ENCODE measurements at places on chromosomes 6 and 20. TPM values are rescaled to one million over a fixed set of nuclear protein-coding genes. Genes with fewer than 3 reads are reported as not detected.
A peak's percentile ranks its signal among the peaks of the same experiment; 100 is the strongest.

The DEF6 gene
- 195 TPM for total RNA-seq

The SLC22A16 gene
- total RNA-seq, result not detected

The GJA10 gene
- total RNA-seq, result not detected

The EYS gene
- not detected for total RNA-seq

The DLL1 gene
- total RNA-seq, result 12.3 TPM

The KHDC1L gene
- not detected for total RNA-seq

The ADTRP gene
- total RNA-seq, result 0.68 TPM

The HLA-DQB2 gene
- not detected for total RNA-seq

- no peak for DNase-seq
- peak overlapping the region; percentile 40 for H3K27ac ChIP-seq
- no peaks in the 10 kb centered on the region for H3K27me3 ChIP-seq
These were observed 55.8 kb upstream of the TAGAP start for GRCh38 chr6:159100395-159101182.

- H3K4me1 ChIP-seq, result no peaks in the 10 kb centered on the region
- no peaks in the 10 kb centered on the region for H3K36me3 ChIP-seq
- H3K27me3 ChIP-seq, result no peaks in the 10 kb centered on the region
- no peak overlapping the region for H3K4me3 ChIP-seq
These were observed 84.9 kb downstream of the THBS2 start for GRCh38 chr6:169168706-169169105.

DNA sequence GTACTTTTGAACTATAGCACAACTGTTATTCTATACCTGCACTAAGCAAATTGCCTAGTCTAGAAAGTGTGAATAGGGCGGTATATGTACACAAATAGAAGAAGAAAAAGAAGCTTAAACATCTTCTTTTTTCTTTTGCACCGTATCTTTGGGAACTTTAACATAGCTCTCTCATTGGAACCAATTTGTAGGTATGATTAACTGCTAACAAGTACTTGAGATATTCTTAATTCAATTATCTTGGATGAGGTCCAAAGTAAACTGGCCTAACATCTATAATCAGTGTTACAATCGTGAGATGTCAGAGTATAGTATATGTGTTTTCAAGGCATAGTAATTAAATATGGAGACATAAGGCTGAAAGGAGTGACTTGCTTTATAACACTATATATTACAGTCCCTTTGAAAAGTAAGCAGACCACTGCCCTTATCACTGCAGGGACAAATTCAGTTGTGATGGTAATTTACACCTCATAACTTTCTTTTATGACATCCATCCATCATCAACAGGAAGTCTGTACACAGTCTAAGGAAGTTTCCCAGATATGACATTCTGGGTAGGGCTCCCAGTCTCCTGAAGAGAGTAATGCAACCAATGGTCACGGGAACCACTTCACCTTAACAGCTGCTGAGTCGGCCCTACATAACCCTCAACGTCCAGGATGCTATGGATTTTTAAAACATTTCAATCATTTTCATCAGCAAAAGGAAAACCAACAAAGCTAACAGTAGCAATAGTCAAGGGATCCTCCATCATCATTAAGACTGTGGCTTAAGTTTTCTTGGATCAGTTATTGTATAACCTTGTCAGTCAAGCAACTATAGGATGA, 37.6 kb downstream of the NKAIN2 start:
- H3K27ac ChIP-seq, result no peak overlapping the region
- H3K4me1 ChIP-seq, result no peaks in the 10 kb centered on the region
- no peak for DNase-seq
- no peak overlapping the region for H3K4me3 ChIP-seq

- no peaks in the 10 kb centered on the region for H3K36me3 ChIP-seq
- peaks cover 5% of the 10 kb centered on the region for H3K27me3 ChIP-seq
- peak; percentile 26 for DNase-seq
- no peak overlapping the region for H3K27ac ChIP-seq
- H3K4me1 ChIP-seq, result peaks cover 18% of the 10 kb centered on the region
These were observed 216.8 kb upstream of the DTNBP1 start for GRCh38 chr6:15879371-15880261.

DNA sequence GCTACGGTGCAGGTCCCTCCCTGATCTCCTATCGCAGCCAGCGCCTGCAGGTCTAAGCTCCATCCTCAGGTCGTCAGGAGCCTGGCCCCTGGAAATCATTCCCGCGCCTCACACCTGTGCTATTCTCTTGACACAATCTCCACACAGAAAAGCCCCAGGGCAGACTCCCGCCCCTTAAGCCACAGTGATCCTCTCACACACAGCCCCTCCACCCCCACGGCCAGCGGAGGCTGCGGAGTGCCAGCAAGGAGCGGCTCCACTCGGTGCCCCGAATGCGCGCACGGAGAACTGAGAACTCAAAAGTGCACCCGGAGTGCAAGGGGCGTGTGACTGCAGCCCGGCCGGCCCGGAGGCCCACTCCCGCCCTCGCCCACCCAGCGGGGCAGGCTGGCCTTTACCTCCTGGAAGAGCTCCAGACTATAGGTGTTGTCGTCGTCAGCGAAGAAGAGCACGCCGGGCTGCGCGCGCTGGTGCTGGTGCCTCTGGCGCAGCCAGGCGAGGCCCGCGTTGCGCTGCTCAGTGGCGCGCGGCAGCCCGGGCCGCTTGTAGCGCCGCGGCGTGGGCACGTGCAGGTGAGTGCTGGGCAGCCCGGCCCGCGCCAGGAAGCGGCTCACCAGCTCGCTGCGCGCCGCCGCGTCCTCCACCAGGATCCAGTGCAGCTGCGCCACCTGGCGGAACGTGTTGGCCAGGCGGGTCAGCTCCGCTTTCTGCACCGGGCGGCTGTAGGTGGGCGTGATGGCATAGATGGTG, 1.2 kb downstream of the B3GAT2 start:
- H3K4me1 ChIP-seq, result peaks cover 15% of the 10 kb centered on the region
- H3K36me3 ChIP-seq, result no peaks in the 10 kb centered on the region
- H3K4me3 ChIP-seq, result peak overlapping the region; percentile 70

DNA sequence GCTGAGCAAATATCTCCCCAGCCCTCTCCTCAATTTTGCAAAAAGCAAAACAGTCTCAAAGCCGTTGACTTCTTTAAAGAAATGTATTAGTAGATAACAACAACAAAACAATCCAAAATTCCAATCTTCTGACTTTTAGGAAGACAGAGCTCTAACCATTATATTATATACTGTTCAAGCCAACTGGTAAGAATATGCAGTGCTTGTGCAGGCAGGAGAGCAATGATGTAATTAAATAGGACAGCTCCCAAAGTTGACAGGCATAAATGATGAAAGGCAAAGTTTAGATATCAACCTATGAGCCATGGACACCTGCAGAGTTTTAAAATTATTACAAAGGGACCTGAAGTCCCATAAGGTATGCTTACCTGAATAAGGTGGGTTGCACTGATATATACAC, 16.6 kb upstream of the CEP85L start:
- peaks cover 42% of the 10 kb centered on the region for H3K4me1 ChIP-seq
- H3K36me3 ChIP-seq, result peaks cover 28% of the 10 kb centered on the region
- no peaks in the 10 kb centered on the region for H3K27me3 ChIP-seq

GRCh38 chr20:45823949-45824835, 2.9 kb downstream of the TNNC2 start:
- H3K4me1 ChIP-seq, result peaks cover 18% of the 10 kb centered on the region
- peaks cover 26% of the 10 kb centered on the region for H3K27me3 ChIP-seq
- H3K36me3 ChIP-seq, result peaks cover 2% of the 10 kb centered on the region
- peak; percentile 63 for DNase-seq
- no peak overlapping the region for H3K27ac ChIP-seq

DNA sequence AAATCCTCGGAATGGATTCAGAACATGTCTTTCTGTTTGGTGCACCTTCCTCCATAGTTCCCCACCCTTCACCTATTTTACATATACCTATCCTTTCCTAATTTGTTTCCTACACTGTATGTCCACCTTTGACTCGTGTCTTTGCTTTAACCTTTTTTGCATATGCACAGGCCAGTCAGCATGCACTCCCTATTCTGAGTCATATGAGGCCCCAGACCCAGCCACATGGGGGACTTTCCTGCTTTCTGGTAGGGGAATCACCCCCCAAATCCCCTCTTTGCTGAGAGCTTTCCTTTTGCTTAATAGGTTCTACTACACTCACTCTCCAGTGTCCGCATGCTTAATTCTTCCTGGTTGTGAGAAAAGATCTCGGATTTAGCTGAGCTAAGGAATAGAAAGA, 393.8 kb upstream of the IMPG1 start:
- H3K4me3 ChIP-seq, result no peak overlapping the region
- no peak for DNase-seq
- no peaks in the 10 kb centered on the region for H3K4me1 ChIP-seq
- no peaks in the 10 kb centered on the region for H3K27me3 ChIP-seq

DNA sequence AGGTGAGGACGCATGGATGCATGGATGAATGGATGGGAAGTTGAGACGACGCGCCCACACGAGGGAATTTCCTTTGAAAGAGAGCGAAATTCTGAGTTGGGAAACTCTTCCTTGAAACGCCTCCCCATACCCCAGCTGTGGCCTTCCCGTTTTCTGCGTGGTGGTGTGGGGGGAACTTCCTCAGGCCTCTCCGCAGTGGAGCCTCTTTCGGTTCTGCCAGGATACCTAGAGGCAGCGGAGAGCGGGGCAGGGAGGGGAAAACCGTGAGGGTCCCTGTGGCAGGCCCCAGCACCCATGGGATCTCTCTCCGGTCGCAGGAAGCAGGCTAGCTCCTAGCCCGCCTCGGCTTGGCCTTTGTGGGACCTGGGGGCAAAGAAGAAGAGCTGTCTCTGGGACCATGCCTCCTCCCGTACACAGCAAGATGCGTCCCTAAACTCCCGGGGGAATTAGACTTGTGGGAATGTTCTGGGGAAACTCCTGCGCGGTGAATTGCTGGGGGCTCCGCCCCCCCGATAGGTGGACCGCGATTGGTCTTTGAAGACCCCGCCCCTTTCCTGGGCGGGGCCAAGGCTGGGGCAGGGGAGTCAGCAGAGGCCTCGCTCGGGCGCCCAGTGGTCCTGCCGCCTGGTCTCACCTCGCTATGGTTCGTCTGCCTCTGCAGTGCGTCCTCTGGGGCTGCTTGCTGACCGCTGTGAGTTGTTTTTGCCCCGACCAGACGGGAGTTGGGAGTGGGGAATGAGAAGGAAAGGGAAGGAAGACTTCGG, at the start of gene CD40:
Gene CD40, plus strand, starts transcription at position 611 of the 764 bp plus-strand sequence. Its CDS starts 30 bp downstream, at position 641.
- H3K4me1 ChIP-seq, result peaks cover 17% of the 10 kb centered on the region
- DNase-seq, result peak; percentile 58
- peak within 1 kb of the TSS; percentile 79 for H3K4me3 ChIP-seq
- H3K27me3 ChIP-seq, result peaks cover 26% of the 10 kb centered on the region

DNA sequence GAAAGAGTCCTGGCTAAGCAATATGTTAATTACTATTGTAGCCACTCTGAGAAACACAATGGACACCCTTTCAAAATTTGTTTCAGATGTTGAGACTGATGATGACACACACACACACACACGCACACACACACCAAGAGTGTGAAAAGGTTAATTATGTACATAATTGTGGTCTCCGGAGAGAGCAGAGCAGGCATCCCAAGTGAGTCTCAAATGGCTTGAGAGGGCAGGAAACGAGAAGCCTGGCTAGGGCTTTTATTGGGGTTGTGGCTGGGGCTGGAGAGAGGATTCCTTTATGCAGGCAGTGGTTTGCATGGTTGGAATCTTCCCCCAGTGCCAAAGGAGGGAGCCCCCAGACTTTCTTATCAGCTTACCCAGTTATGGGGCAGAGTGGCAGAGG, 38.2 kb upstream of the NKX2-4 start:
- H3K27ac ChIP-seq, result no peak overlapping the region
- H3K4me3 ChIP-seq, result no peak overlapping the region
- no peak for DNase-seq
- H3K4me1 ChIP-seq, result no peaks in the 10 kb centered on the region
- H3K36me3 ChIP-seq, result no peaks in the 10 kb centered on the region

- no peaks in the 10 kb centered on the region for H3K27me3 ChIP-seq
- peaks cover 3% of the 10 kb centered on the region for H3K4me1 ChIP-seq
- H3K36me3 ChIP-seq, result peaks cover 63% of the 10 kb centered on the region
- H3K4me3 ChIP-seq, result no peak overlapping the region
These were observed 10.8 kb downstream of the CTSZ start for GRCh38 chr20:58996226-58996611.

GRCh38 chr6:80771941-80772340, 665.5 kb downstream of the BCKDHB start:
- H3K36me3 ChIP-seq, result no peaks in the 10 kb centered on the region
- no peak overlapping the region for H3K4me3 ChIP-seq
- H3K27me3 ChIP-seq, result no peaks in the 10 kb centered on the region
- H3K27ac ChIP-seq, result no peak overlapping the region
- no peak for DNase-seq

GRCh38 chr20:60428651-60429050, 470.4 kb downstream of the CDH26 start:
- no peak for DNase-seq
- no peak overlapping the region for H3K4me3 ChIP-seq
- no peak overlapping the region for H3K27ac ChIP-seq
- H3K27me3 ChIP-seq, result no peaks in the 10 kb centered on the region
- H3K36me3 ChIP-seq, result no peaks in the 10 kb centered on the region
- H3K4me1 ChIP-seq, result no peaks in the 10 kb centered on the region

DNA sequence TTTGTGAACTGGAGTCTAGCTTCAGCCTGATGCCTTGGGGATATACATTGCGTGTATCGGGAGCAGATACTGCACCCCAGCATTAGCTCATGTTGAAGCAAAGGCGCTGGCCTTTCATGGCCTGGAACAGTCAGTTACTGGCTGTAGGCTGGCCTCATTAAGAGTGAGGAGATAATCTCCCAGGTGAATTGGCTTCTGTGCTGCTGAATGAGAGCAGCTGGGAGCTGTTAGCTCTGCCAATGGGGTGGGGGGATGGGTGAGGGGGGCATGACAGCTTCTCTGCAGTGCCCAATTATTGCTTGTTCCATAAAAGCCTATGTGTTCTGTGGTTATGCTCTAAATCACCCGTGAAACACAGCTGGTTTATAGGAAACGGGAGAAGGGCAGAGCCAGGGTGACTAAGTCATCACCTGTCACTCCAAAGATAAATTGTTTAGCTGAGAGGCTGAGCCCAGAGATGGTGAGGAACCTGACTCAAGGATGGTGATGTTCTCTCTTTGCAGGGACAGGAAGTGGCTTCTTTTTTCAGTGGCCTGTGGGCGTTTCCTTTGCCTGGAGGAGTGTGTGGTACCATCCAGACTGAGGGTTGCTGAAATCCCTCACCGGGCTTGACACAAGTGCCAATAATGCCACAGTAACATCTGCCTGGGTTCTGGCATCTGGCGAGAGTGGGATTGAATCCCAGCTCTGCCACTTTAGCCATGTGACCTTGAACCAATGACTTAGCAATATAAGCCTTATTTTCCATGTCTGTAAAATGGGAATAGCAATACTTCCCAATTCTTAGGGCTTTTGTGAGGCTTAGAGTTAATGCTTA, 170.8 kb downstream of the BCAS1 start:
- peaks cover 6% of the 10 kb centered on the region for H3K36me3 ChIP-seq
- DNase-seq, result peak; percentile 89
- H3K4me3 ChIP-seq, result peak overlapping the region; percentile 35
- H3K27ac ChIP-seq, result peak overlapping the region; percentile 92

- peaks cover 24% of the 10 kb centered on the region for H3K4me1 ChIP-seq
- H3K4me3 ChIP-seq, result peak overlapping the region; percentile 94
- peaks cover 32% of the 10 kb centered on the region for H3K36me3 ChIP-seq
- no peak for DNase-seq
- no peaks in the 10 kb centered on the region for H3K27me3 ChIP-seq
These were observed 509 bp upstream of the TPD52L2 start for GRCh38 chr20:63864545-63864977.

Measured in activated CD8-positive, alpha-beta T cell treated with anti-CD3 and anti-CD28 coated beads, Interleukin-2, amount 10 ng/mL, durations not matched to agents 7 days and 5 days (primary cell).